BJ (cell line): ENCODE measurements at places on chromosomes 16 and 17.

- no peak for DNase-seq
Measured at GRCh38 chr17:59154292-59154720, 680 bp downstream of the SKA2 start.

- no peak for DNase-seq
Measured at GRCh38 chr17:75845058-75845711, 981 bp upstream of the UNC13D start.

DNA sequence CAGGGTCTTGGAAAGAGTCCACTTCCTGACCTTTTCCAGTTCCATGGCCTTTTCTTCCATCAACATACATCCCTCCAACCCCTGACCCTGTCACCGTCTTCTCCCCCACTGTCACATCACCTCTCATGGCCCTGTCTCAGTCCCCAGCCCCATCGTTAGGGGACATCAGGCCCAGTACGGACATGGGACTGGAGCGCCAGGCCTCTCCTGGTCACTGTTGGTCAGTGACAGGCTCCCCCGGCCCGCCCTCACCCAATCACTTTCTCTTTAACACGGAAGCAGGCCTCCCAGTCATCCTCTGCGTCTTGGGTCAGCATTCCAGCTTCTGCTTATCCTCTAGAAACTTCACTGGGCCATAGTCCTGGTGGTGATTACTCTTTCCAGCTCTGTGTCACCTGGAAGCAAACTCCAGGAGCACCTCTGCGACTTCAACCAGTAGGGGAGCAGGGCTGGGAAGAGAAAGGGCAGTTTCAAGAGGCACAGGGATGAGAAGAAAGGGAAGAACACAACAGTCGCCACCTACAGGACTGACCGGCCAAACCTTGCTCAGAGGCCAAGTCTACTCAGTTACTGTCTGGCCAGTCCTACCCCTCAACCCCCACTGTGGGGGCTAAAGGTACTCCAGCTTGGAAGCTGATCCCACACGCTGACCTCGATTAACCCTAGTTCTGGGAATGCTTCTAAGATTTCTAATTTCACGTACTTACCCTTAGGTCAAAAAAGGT, 15.9 kb upstream of the ICAM2 start:
- DNase-seq, result no peak

GRCh38 chr16:50265260-50265659, 1.1 kb upstream of the ADCY7 start:
- DNase-seq, result no peak

DNA sequence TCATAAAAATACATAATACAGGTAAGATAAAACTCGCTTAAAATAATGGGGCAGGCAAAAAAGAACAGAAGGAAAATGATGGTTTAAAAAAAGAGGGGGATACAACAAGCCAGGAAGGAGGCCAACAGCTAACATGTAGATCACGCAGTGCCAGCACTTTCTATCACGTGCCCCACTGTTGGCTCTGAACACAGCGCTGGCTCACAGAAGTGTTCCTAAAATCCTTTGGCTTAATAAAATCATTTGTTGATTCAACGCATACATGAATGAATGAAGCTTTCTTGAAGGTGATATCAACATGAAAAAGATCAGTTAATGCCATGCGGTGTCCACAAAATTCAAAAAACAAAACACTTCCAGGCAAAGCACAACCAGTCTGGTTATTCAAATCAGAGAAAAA, 8.5 kb downstream of the ITGAE start:
- DNase-seq, result no peak

- no peak for DNase-seq
Measured at GRCh38 chr16:28478506-28479180, 6.5 kb upstream of the NPIPB7 start.

- no peak for DNase-seq
Measured at GRCh38 chr17:40499551-40500189, 1.8 kb downstream of the TNS4 start.

DNA sequence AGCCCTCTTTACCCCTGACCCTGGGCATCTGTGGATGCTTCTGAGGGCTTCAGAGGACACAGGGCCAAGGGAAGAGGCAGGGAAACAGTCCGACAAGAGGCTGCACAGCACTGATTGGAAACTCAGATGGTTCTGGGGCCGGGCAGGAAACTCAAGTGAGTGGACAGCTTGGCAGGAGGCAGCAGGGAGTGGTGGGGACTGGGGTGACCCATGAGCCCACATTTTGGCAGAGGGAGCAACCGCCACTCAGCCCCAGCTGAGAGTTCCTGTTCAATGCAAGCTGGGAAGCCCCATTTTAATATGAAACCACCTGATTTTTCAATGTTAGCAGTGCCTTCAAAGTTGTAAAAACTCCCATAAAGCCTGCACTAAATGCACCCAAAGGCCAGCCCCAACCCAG, 1.5 kb upstream of the VASN start:
- DNase-seq, result no peak
